ENCODE measurements at places on chromosomes 16 and 17. TPM values are rescaled to one million over a fixed set of nuclear protein-coding genes. Genes with fewer than 3 reads are reported as not detected.

CACNG1 gene
- not detected for total RNA-seq

EFCAB13 gene
- 5.8 TPM for total RNA-seq

GNAO1 gene
- 0.09 TPM for total RNA-seq

FAM83G gene
- total RNA-seq: 4.6 TPM

CES1 gene
- 0.60 TPM for total RNA-seq

TMEM256 gene
- total RNA-seq: 140 TPM

ARHGAP44 gene
- total RNA-seq: 0.95 TPM

ZNF200 gene
- total RNA-seq: 6.3 TPM

KRT36 gene
- total RNA-seq: not detected

OSGIN1 gene
- total RNA-seq: 2.7 TPM
